ENCODE measurements at places on chromosomes 2 and 18. TPM values are rescaled to one million over a fixed set of nuclear protein-coding genes. Genes with fewer than 3 reads are reported as not detected.

The TMEM185B gene
- 16.4 TPM for total RNA-seq

The CROCC2 gene
- 3.1 TPM for total RNA-seq

The PIEZO2 gene
- 37.3 TPM for total RNA-seq

The TSPYL6 gene
- 0.24 TPM for total RNA-seq

The ADAM23 gene
- total RNA-seq, result 3.4 TPM

The KYNU gene
- total RNA-seq, result 4.3 TPM

The RAB10 gene
- 64.8 TPM for total RNA-seq

The ANO7 gene
- 6.5 TPM for total RNA-seq

The GLI2 gene
- 2.2 TPM for total RNA-seq

The SERPINB4 gene
- 4.1 TPM for total RNA-seq

The CARF gene
- 21.4 TPM for total RNA-seq
